NCI-H2081 treated with DMSO at 0.1 percent for 48 hours (cell line): ENCODE measurements at places on chromosomes 11 and 22.

- peak; percentile 82 for DNase-seq
Observed at GRCh38 chr11:12827929-12828812, 153.9 kb downstream of the TEAD1 start.

- DNase-seq, result no peak
Observed at GRCh38 chr11:36288442-36289225, 590 bp downstream of the COMMD9 start.

DNA sequence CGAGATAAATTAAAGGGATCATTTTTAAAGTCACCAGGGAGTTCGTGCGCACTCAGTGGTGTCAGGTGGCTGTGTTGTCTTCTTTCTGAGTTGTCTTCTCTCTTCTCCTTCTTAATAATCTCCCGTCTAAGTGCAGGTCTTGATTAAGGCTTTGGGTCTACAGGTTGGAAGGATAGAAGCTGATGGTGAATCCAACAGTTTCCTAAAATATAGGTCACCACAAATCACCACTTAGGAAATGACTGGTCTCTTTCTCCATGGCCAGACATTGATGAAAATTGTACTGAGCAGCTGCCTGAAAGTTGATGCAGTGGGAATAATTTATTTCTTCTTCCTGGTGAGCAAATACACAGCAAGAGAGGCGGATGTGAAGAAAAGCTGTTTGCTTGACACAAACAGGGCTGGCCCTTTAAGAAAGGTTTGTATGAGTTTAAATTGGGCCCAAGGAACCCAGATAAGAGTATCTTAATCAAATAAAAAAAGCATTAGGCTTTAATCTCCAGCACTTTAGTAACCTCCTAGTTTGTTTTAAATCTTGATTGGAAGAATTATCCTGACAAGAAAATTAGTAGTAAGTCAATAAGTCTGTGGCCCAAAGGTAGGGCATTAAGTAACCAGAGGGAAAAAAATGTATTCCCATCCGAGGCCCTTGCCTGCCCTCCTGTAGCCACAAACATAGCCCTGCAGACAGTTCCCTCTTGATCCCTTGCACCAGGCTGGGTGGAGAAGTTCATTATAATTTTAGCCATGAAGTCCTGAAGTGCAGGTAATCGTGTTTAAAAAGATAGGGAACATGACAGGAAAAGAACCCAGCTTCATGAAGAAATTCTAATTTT is 245.8 kb downstream of the KIRREL3 start:
- DNase-seq, result no peak

GRCh38 chr11:69301455-69302401 is 7.8 kb downstream of the MYEOV start:
- no peak for DNase-seq

DNA sequence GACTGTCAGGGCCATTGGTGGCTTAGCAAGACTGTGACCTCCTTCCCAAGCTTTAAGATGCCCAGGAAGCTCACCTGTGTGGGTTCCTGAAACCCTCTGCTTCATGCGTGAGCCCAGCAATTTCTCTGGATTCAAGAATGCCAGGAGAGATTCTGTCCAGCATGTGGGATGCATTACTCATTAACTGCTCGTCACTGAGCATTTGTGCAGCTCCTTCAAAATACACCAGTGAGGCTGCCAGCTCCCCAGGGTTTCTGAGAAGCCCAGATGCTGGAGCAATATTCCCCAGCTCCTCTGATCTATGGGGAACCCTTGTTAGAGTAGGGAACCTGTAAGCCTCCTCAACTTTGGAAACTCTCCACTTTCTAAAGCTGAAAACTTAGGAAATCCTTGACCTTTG is 126.5 kb downstream of the CHST1 start:
- DNase-seq, result no peak

DNA sequence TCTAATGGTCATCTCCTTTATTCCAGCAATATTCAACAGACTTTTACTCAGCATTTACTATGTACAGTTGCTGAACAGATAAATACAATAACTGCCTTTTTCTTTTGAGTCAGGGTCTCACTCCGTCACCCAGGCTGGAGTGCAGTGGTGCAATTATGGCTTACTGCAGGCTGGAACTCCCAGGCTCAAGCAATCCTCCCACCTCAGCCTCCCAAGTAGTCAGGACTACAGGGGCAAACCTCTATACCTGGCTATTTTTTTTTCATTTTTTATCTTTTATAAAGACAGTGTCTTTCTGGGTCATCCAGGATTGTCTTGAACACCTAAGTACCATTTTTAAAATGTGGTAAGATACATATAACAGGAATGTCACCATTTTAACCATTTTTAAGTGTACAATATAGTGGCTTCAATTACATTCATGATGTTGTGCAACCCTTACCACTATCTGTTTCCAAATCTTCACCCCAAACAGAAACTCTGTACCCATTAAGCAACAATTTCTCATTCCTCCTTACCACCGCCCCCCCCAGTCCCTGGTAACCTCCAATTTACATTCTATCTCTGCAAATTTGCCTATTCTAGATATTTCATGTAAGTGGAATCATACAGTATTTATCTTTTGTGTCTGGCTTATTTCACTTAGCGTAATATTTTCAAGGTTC is 67.8 kb downstream of the MIAT start:
- DNase-seq, result no peak
